ENCODE measurements at places on chromosomes 7 and 10.

GRCh38 chr7:92423710-92424131 is 23.6 kb upstream of the GATAD1 start:
- no peak for DNase-seq

GRCh38 chr10:30835146-30835545 is 196.5 kb downstream of the ZNF438 start:
- no peak for DNase-seq

- DNase-seq = no peak
Observed at GRCh38 chr7:16913643-16914042, 31.9 kb upstream of the AGR3 start.

DNA sequence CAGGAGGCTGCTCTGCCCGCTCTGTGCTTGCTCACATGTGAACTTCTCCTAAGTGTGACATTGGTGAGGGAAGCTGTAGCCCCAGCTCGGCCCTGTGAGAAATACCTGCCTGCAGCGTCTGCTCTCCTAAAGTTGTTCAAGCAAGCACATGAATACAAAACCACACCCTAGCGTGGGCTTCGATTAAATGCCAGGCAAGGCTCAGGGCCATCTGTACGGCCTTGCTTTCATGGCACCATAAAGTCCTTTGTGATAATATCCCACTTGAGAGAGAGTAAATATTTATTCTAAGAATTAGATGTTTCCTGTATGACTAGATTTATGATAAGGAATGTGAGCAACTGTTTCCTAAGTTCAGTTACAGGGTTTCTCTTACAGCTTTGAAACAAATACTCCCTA is 262.8 kb upstream of the KLF14 start:
- DNase-seq = peak; percentile 43

GRCh38 chr7:105721571-105722104 is 140.3 kb upstream of the EFCAB10 start:
- DNase-seq = no peak

DNA sequence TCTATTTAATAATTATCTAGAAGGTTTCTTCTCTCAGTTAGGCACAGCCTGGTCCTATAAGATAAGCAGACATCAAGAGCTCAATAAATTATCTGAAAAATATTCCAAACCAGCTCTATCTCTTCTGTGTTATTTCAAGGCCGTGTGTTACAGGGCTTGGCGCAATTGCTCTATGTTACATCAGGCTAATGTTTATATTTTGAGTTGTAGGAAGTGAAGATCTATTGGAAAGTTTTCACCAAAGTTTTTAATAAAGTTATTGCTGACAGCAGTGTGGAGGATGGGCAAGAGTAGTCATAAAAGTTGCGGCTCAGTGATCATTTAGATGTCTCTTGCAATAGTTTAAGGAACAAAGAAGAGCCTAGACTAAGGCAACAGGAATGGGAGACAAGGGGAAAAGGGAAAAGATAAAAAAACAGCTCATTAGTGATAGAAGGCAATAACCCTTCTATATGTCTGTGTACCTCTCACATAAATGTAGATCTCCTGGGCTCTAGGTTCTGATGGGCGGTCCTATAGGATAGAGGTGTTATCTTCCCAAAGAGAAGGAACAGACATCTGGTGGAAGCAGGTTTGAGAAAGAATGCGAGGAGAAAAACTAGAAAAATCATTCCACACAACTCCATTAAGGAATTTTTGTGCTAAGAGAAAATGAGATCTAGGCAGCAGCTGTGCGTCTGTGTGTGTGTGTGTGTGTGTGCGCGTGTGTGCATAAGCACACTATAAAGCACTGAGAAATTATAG is 5.9 kb upstream of the ANKRD7 start:
- DNase-seq = no peak

- DNase-seq = no peak
Observed at GRCh38 chr10:20369863-20370736, 527.0 kb downstream of the NEBL start.

DNA sequence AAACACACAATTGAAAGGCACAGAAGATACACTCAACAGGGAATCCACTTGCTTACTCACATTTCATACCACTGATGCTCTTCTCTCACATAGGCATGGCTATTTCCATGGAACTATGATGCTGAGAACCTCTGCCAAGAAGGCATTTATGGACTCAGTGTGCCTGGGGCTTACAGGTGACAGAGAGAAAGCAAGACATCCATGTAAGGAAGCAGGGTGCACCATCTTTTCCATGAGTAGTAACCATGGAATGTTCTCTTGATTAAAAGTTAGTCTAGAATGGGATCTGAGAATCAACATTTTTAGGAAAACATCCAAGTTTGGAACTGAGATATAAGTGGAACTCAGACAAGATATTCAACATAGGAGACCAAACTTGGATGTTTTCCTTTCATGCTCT is 52.5 kb upstream of the MACC1 start:
- DNase-seq = no peak

DNA sequence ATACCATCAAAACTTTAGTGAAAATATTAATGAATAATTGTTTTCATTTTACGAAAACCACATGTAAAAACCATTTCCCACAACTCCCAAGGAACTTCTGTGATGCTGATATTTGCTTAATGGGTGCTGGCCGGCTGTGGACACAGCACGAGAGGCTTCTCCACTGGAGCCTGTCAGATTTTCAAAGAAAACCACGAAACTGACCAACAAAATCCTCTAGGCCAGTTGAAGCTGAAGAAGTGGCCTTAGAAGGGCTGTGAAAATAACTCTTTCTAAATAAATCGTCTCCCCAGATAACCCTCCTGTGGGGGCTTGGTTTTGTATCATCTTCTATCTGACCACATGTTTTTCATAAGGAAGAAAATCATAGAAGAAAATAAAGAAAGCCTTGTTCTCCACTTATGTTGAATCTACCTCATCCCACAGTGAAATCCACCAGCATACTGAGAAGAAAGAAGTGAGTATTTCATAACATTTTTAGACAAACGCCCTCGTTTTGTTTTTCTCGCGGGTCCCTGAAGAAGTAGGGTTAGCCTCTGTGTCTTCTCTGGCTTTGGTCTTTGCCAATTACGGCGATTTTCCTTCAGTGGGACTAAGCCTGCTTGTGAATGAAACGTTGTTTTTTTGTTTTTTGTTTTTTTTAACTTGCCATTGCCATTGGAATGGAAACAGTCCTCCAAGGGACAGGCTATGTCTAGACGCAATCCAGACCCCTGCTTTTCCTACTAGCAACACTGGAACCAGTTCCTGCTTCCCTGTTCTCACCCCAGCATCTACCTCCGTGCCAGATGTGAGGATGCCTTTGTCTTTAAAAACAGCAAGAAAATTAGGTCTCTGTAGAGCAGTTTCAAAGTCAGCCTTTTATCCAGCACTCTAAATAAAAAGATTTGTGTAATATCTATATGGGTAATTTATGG is 123.9 kb downstream of the ADAM12 start:
- DNase-seq = no peak

DNA sequence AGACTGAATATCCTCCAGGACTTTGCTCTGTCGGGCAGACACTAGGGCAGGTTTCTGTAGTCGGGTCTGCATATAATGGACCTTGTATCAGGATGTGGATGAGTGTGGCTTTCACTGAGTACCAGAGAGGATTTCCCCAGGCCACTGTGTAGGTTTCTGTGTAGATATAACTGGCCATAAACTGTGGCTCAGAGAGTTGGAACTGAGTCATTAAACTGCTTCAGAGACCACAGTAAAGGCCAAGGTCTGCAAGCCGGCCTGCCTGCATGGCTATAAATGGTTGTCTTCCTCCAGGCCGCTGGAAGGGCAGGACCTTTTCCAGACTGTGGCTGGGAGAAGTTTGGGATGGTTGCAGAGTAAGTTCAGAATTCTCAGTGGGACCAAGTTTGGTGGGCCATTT is 16.9 kb downstream of the ZNF92 start:
- DNase-seq = no peak

- DNase-seq = no peak
Observed at GRCh38 chr7:32056767-32057166, 13.4 kb downstream of the PDE1C start.

GRCh38 chr10:19788075-19788686 is 28.1 kb upstream of the PLXDC2 start:
- peak; percentile 1 for DNase-seq

GRCh38 chr7:117188376-117188775 is 134.5 kb downstream of the WNT2 start:
- no peak for DNase-seq

Data from CD4-positive, alpha-beta T cell treated with Interleukin-10 for 1 hour (primary cell).